Fibroblast of upper back skin (primary cell): ENCODE measurements at places on chromosomes 2 and 18.

DNA sequence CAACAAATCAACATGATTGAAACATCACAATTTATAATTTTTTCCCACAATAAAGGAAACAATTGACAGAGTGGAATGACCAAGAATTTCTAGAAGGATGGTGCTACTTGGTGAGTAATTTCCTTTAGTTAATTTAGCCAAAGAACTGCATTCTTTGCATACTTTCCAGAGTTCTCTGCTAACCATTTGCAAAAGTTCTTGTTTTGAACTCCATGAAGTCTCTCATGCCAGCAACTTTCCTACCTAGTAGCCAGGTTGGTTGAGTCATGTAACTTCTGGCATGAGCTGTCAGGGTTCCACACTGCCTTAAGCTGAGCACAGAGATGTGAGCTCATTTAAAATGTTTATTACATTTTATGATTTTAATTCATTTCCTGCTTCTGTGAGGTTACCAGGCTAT, 539.6 kb downstream of the PID1 start:
- DNase-seq, result peak; percentile 90

- peak; percentile 38 for DNase-seq
Measured at GRCh38 chr2:124804014-124804940, 779.2 kb downstream of the CNTNAP5 start.

GRCh38 chr18:38752430-38752829, 1186.8 kb upstream of the CELF4 start:
- no peak for DNase-seq

- peak; percentile 3 for DNase-seq
Measured at GRCh38 chr2:40844353-40845277, 392.7 kb upstream of the SLC8A1 start.

DNA sequence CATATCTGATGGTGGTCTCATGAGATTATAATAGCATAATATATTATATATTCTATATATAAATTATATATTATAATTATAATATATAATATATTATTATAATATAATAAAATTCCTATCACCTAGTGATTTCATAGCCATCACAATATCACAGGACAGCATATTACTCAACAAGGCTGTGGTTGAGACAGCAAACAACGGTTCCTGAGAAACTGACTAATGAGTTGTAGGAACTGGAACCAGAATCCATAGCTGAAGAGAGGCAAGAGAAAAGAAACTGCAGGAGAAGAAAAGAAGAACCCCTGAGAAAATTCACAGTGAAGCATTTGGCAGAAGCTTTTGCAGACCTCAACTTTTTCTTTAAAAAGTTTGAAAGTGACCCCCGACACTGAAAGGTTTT, 84.0 kb downstream of the BCL2L11 start:
- DNase-seq, result no peak

DNA sequence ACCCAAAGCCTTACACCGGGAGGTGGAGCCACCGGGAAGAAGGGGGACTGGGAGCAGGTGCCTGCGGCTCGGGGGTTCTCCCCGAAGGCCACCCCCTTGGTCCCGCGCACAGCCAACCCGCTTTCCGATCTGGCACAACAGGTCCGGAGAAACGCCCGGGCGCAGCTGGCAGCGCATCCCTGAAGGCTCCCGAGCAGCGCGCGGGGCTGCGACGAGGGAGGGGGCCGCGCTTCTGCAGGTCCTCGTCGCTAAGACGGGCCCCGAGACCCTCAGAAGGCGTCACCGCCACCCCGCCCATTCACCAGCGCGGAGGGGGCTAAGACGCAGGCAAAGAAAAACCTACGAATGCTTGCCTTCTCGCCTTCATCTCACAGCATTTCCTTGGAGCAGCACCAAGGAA, 1.8 kb downstream of the CBLN2 start:
- DNase-seq, result no peak

GRCh38 chr2:41413813-41414485, 633.9 kb upstream of the PKDCC start:
- DNase-seq, result no peak

DNA sequence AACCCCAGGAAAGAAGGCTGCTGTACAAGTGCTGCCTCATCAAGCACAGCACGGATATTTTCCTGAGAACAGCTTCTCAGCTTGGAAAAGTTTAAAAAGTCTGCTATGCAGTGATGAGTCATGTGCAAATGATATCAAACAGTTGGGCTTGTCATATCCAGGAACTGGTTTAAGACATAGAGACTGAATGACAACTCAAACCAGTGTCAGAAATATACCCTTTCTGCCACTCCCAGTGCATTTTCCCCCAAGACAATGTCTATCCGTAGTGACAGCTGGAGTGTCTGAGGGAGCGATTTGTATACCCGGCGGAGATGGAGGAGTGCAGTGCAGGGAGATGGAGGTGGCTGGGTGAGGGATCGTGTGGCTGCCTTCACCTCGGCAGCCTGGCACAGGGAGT, 28.2 kb downstream of the SOX11 start:
- peak; percentile 63 for DNase-seq

GRCh38 chr18:65817178-65817577, 66.4 kb downstream of the CDH7 start:
- DNase-seq, result no peak

DNA sequence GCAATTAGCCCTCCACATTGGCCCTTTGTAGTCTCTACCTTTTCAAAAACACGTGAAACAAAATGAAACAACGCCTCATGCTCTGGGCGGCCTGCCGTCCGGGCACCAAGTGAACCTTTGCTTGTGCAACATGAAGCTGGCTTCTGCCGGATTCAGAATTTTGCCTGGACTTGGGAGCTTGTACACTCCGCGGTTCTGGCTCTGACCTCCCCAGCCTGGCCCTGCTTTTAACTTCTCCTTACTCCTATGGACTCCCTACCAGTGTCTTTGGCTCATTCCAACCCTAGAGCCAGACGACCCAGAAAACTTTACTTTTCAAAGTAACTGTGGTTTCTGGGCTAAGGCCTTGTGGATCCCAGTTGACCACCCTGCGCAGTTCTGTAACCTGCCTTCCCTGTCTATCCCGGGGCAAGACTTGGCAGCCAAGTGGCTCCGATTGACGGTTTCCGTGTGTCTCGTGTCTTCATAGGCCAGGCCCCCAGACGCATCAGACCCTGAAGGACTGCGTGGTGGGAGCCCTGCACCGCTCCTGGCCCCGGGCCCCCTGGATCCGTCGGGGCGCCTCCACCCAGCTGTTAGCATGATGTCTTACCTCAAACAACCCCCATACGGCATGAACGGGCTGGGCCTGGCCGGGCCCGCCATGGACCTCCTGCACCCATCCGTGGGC, 1.9 kb downstream of the OTX1 start:
- no peak for DNase-seq

GRCh38 chr2:46985512-46985911, 69.9 kb upstream of the MCFD2 start:
- no peak for DNase-seq

DNA sequence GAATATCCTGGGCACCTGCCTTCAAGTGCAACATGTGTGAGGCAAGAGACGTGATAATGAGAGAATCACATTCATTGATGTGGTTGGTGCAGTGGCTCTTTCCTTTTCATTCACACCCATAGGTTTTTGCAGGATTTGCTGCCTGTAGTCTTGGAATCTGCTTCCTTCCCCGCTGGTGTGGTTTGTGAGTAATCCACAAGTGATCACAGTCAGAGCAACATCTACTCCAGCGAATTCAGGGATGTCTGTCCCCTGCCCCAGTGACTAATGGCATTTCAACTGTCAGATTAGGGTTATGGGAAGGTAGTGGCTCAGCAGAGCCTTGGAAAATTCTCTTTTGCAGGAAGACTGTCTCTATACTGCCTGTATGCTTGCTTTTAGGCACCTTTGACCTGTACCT, 225.5 kb upstream of the RBMS1 start:
- DNase-seq, result peak; percentile 76

- no peak for DNase-seq
Measured at GRCh38 chr2:169047256-169048250, 16.4 kb upstream of the ABCB11 start.

GRCh38 chr2:73307720-73308119, 14.4 kb upstream of the EGR4 start:
- no peak for DNase-seq

GRCh38 chr2:236550701-236551465, 18.7 kb upstream of the ACKR3 start:
- no peak for DNase-seq

DNA sequence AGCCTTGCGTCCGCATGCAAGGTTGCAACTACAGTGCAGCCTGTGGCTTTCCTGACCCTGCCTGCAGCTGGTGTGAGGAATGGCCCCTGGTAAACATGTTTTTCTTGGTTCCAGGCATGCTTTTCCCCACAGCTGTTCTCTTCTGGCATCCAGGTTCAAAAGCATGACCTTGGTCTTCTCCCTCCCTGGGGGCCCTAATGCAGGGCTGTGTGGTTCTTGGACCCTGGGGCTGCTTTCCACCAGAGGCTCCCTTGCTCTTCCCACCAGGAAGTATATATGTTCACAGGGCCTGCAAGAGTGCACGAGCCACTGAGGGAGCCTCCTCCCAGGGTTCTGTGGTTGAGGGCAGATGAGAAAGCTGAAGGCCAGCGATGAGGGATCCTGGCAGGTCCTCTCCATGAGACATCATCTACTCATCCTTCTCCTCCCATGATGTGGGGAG, 125.9 kb downstream of the BCL2L11 start:
- no peak for DNase-seq

DNA sequence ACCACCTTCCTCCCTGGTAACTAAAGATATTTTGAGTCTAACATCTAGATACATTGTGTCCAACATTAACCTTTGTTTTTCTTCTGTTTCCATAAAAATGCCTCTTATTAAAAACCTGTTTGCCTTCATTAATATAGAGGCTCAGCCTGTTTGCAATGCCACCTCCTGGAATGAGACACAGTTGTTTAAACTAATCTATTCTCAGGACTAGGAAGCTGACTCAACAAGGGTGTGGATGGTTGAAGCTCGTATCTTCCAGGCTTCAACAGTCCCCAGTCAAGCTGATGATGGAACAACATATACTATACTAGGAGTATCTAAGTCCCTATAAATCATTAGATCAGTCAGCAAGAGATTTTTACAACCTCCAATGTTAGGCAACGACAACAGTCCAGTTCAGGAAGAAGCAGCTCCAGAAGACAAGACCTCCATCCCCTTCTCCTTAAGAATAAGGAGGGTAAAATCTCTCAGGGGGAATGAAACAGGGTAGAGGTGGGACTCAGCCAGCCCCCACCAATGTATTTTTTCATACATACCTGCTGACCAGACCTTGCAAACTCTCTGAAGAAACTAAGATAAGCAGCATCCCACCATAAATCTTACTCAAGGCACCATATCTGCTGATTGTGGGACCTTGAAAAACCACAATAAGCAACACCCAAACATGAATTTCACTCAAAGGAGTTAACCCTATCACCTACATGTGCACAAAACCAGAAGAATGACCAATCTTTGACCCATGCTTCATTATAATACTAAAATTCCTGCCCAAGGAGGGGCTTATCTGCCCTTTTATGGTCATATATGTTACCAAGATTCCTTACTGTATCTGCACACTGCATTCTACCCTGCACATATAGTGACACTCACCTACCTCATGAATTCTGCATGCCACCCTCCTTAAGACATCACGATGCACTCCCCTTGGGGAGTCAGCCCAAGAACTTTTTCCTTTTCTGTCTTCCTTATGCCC, 21.4 kb downstream of the ZNF24 start:
- no peak for DNase-seq

GRCh38 chr2:162308747-162309503, 9.6 kb downstream of the IFIH1 start:
- DNase-seq, result no peak

DNA sequence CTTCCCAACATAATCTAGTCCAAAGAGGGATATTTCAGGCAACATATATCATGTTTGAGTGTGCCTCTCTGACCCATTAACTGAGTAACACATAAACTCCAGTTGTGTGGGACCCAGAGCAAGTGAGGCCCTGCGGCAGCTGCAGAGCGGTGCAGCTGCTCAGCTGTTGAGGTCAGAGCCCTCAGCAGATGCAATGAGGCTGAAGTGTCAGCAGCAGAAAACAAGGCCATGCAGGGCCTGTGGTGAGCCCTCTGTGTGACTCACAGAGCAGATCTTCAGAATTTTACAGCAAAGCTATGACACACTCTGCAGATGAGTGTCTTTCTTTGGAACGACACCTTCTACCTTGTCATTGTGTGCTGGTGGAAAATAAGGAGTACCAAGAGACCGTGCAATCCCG, 168.5 kb downstream of the CBLN2 start:
- DNase-seq, result peak; percentile 52

DNA sequence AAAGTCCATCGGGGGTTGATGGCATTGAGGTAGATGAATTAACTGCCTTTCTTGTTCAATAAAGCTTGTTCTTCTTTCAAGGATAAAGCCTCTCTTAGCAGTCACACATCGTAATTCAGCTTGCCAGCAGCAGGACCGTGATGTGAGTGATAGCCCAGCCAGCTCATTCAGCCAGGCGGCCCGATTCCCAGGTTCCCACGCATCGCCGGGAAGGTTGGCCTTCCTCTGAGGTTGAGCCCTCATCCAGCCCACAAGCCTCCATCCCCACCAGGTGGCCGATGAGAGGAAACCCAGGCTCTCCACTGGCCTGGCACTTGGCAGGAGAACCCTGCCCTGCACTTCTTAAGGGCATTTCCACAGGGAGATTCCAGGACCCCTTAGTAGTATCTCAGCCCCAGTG, 4.7 kb downstream of the AGAP1 start:
- no peak for DNase-seq

- DNase-seq, result no peak
Measured at GRCh38 chr2:20551260-20551944, 99.5 kb downstream of the HS1BP3 start.

- DNase-seq, result no peak
Measured at GRCh38 chr2:159196393-159196925, 90.0 kb downstream of the WDSUB1 start.
